ENCODE measurements at places on chromosomes 1 and 21.
A peak's percentile ranks its signal among the peaks of the same experiment; 100 is the strongest.

GRCh38 chr1:172629638-172630037, 29.3 kb upstream of the FASLG start:
- DNase-seq: no peak

DNA sequence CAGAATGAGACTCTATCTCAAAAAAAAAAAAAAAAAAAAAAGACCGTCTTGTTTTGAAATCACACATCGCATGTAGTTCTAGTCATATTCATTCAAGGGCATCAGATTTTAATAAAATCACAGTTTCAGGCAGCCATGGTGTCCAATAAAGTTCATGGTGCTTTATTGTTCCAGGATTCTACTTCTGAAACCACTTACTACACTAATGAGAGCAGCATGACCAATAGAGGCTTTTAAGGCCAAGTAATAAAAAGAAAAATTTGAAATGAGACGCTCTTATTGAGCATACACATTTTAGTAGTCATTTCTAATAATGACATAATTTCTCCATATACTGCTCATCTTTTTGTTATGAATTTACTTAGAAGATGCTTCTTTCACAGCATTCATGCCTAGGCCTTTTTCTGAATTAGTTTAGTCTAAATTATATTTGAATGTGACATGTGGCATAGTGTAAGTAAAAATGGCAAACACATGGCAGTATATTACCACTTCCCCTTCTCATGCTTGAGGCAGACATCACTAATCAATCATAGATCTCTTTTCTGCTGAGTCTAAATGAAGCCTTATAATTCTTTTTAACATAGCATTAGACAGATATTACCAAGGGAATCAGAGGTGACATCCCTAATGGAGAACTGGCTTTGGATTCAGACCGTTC, 18.5 kb downstream of the NTMT2 start:
- peak; percentile 4 for DNase-seq

GRCh38 chr1:205248793-205249601, 21.3 kb downstream of the TMCC2 start:
- peak; percentile 60 for DNase-seq

DNA sequence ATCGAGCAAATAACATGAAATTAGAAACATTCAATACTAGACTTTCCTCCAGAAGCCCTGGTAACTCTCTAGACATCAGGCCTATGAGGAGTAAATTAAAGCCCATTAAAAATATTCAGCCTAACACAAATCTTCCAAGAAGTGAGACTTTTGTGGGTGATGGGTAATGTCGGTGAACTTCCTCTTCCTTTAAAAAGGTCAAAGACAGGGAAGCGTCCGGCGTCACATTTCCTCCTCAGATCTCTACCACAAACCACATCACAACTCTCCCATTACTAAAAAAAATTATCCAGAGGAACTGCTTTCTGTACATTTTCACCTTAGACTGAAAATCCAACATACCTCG, 1.4 kb downstream of the EIF4G3 start:
- DNase-seq: peak; percentile 25

DNA sequence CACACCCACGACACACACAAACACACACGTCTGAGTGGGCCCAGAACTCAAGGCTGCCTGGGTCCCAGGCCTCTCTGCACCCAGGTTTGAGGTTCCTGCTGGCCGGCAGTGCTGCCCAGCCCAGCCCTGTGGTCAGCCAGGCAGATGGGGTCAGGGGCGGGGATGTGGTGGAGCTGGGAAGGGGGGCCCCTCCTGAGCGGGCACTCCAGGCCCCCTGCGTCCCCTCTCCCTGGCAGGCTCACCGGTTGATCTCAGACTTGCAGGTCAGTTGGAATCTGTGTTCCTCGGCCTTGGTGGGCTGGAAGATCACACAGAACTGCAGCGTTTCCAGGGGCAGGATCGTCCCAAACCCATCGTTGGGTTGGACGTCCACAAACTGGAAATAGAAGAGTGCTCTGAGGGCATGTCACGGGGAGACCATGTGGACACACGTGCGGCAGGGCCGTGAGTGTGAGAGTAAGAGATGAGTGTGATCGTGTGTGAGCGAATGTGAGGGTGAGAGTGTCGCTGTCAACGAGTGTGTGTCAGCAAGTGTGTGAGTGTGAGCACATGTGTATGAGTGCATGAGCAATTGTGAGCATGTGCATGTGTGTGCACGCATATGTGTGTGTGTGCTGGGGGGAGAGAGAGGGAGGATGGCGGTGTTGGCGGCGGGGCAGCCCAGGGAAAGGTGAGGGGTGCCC, 19.7 kb upstream of the TMEM52 start:
- no peak for DNase-seq

- DNase-seq: no peak
Observed at GRCh38 chr1:108747898-108748297, 1.4 kb downstream of the STXBP3 start.

DNA sequence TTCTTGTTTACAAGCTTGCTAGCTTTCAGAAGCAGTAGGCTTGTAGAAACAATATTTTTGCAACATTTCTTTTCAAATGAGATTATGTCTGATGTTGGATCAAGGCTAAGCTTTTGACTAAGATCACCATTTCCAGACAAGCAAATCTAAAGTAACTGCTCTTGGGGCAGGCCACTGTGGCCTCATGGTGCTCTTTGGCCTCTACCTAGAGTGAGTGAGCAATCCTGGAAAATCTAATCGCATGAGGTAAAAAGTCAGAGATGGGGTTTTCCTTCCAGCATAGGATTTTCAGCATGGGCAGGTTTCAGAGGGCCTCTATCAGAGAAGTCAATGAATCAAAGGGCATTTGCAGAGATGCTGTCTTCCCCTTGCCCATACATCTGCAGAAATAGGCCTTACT, 331.9 kb downstream of the OMA1 start:
- no peak for DNase-seq

- peak; percentile 85 for DNase-seq
Observed at GRCh38 chr21:25487046-25487594, 120.2 kb downstream of the MRPL39 start.

DNA sequence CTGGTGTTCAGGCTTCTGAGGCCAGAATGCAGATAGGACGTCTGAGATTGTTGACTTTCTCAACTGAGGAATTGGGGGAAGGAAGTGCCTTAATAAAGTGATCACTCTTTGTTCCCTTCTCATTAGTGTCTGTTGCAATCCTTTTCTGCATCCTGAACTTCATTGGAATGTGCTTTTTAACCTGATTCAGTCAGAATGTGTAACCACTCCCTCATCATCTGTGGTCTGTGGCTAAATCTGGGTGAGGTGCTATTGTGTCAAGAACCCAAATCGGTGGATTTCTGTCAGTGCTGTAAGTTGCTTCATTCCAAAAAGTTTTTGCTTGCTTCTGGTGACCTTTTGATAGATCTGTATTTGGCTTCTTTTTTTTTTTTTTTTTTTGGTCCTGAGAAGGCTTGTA, 38.2 kb downstream of the ARID1A start:
- peak; percentile 84 for DNase-seq

DNA sequence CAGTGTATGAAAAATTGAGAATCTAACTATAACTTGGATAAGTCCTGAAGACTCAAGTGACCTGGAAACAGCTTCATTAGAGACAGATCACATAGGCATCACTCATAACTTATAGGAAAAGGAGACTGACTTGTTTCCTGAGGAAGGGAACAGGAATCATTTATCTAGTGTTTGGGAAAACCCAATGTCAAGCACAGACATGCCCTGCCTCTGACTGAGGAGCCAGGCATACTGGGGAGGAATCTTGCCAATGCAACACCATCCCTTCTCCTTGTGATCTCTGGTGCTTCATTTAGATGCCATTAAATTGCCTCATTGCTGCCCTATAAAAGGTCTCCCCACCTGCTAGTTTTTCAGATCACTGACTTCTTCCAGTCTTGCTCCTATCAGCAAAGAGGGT, 10.3 kb downstream of the LCE4A start:
- DNase-seq: no peak

DNA sequence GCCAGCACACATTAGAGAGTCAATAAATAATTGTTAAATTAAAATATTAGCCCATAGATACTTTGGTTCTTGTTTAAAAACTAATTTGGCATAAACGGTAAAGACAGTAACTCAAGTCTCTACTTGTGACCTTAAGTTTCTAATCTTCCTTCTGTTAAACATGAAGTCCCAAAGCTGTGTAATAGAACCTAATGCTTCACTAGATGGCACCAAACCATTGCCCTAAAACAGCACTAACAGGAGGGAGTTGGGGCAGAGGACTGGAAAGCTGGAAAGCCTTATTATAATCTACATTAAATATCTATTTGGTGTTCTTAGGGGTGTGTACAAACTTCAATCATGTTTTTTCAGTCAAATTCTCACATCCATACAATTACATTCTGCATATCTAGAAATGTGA, 176.7 kb downstream of the OLFM3 start:
- DNase-seq: peak; percentile 18
